Upper lobe of left lung (tissue), 6 donors: ENCODE measurements at places on chromosomes 4 and X. TPM values are rescaled to one million over a fixed set of nuclear protein-coding genes. Genes with fewer than 3 reads are reported as not detected.

DNA sequence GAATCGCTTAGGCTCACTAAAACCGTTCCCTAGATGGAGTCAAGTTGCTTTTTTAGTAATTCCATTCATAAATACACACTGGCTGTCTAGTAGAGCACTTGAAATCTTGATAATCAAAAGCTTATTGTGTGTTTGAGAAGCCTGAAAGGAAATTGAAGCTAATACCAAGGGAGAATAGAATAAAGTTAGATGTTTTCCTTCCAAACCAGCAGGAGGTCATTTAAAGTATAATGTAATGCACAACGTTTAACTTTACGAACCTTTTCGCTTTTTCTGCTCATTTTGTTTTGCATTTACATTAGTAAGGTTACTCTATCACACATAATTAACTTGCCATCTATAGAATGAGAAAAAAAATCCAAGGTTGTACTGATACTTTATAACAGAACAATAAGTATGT lies 440.9 kb downstream of the NKX6-1 start:
- no peaks in the 10 kb centered on the region for H3K27me3 ChIP-seq
- H3K4me3 ChIP-seq, result no peak overlapping the region
- no peak for DNase-seq
- H3K27ac ChIP-seq, result no peak overlapping the region
- H3K36me3 ChIP-seq, result no peaks in the 10 kb centered on the region

DNA sequence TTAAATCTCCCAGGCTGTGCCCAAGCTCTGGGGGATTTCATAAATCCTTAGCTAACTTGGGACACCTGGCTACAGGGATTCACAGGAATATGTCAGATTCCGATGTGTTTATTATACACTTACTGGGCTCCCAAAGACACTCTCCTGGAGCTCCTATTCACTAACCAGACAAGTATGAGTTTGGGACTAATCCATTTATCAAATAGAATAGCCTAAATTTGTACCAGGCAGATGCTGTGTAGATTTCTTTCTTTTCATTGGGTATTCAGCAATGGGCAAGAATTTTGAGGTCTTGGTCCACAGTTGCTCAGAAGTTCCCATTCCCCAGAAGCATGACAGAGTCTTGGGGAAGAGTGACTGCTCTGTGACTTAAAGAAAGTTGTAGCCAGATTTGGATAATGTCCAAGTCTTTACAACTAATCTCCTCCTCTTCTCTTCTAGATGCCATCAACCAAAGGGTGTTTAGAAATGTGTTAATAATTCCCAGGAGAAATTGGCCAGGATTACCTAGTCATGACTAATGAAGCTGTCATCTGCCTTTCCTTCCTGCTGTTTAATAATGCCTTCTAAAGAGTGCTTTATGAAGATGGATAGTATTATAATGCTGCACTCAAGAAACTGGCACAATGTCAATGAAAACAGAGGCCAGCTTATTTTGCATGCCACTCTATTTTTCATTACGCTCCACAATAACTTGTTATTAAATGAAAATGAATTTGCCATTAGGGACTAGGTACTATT lies 120.9 kb downstream of the CHIC2 start:
- no peak for DNase-seq
- H3K4me3 ChIP-seq, result no peak overlapping the region
- no peaks in the 10 kb centered on the region for H3K4me1 ChIP-seq
- no peaks in the 10 kb centered on the region for H3K27me3 ChIP-seq

GRCh38 chrX:12791257-12792228 lies at the start of gene PRPS2:
PRPS2 (plus strand) TSS chrX:12791412; CDS start chrX:12791498, 86 bp downstream.
- DNase-seq, result peak; percentile 55
- H3K36me3 ChIP-seq, result no peaks in the 10 kb centered on the region
- H3K4me1 ChIP-seq, result no peaks in the 10 kb centered on the region

GRCh38 chr4:72631296-72631695 lies 62.3 kb upstream of the ADAMTS3 start:
- no peak overlapping the region for H3K4me3 ChIP-seq
- no peaks in the 10 kb centered on the region for H3K27me3 ChIP-seq
- no peaks in the 10 kb centered on the region for H3K4me1 ChIP-seq

DNA sequence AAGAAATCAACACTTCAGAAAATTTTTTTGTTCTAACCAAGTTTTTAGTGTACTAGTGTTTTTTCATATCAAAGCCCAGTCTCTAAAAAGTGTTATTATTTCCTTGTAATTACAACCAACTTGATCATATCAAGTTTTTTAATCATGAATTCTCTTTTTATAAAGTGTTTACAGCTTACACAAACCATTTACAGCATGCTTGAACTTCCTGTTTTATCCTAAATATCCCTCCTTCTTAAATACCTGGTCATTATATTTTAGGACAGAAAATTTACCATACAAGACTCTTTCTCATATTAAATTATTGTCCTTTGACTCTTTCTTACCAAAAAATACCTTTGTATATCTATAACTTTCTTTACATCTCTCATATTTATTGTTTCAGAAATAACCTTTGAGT lies 89.4 kb upstream of the NPY2R start:
- H3K27me3 ChIP-seq, result no peaks in the 10 kb centered on the region
- H3K4me1 ChIP-seq, result no peaks in the 10 kb centered on the region
- no peak overlapping the region for H3K27ac ChIP-seq
- no peaks in the 10 kb centered on the region for H3K36me3 ChIP-seq

- DNase-seq, result no peak
- H3K27ac ChIP-seq, result no peak overlapping the region
- H3K4me1 ChIP-seq, result no peaks in the 10 kb centered on the region
- H3K4me3 ChIP-seq, result no peak overlapping the region
Observed at GRCh38 chr4:54898656-54899340, 226.6 kb downstream of the KDR start.

The SHROOM2 gene
- total RNA-seq, result 10.2 TPM

The FGF2 gene
- 15.7 TPM for total RNA-seq

GRCh38 chr4:2944586-2945526 lies 18.4 kb downstream of the NOP14 start:
- peaks cover 3% of the 10 kb centered on the region for H3K4me1 ChIP-seq
- no peaks in the 10 kb centered on the region for H3K27me3 ChIP-seq
- H3K27ac ChIP-seq, result no peak overlapping the region
- DNase-seq, result no peak
- H3K36me3 ChIP-seq, result peaks cover 93% of the 10 kb centered on the region

DNA sequence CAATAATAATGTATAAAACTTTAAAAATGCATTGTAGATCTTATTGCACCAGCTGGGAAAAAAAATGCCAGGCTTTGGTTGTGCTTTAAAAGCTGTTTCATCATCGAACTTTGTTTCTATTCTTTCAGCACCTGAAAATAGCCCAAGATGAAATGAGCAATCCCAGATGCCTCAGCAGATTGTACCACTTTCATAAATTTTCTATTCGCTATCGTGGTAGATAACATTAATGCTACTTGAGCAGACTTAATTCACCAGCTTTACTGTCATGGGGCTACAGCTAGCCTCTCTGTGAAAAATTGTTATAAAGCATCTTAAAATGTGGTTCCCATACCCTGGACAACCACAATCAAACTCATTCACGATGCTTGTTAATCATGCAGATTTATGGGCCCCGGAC lies 599.6 kb upstream of the HS3ST1 start:
- H3K4me1 ChIP-seq, result no peaks in the 10 kb centered on the region
- no peaks in the 10 kb centered on the region for H3K27me3 ChIP-seq
- no peak for DNase-seq
- H3K27ac ChIP-seq, result no peak overlapping the region

GRCh38 chrX:13123857-13124345 lies 79.5 kb upstream of the FAM9C start:
- H3K4me1 ChIP-seq, result no peaks in the 10 kb centered on the region
- peak overlapping the region; percentile 18 for H3K27ac ChIP-seq
- no peaks in the 10 kb centered on the region for H3K36me3 ChIP-seq
- no peaks in the 10 kb centered on the region for H3K27me3 ChIP-seq
- no peak overlapping the region for H3K4me3 ChIP-seq

- no peaks in the 10 kb centered on the region for H3K27me3 ChIP-seq
- H3K4me1 ChIP-seq, result no peaks in the 10 kb centered on the region
- no peaks in the 10 kb centered on the region for H3K36me3 ChIP-seq
- no peak for DNase-seq
- H3K4me3 ChIP-seq, result no peak overlapping the region
Observed at GRCh38 chrX:44816367-44816766, 27.5 kb upstream of the DUSP21 start.

DNA sequence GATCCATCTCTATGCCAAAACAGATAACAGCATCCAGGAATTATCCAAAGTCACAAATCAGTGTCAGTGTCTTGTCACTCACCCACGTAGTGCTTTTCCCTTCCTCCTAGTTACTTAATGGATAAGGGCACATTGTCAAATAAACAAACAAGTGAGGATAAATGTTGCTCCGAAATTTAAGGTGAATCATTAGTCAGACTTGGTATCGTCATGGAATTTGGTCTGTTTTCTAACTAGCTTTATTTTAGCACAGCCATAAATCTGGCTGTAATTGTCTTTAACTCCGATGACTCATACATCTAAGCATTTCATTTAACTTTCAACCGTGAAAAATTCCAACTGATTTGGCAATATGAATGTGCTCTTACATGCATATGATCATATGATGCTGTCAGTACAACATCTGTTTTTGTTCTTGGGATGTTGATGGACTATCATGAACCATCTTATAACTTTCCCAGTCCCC lies 83.3 kb downstream of the SNCA start:
- H3K36me3 ChIP-seq, result no peaks in the 10 kb centered on the region
- no peaks in the 10 kb centered on the region for H3K27me3 ChIP-seq
- no peak overlapping the region for H3K4me3 ChIP-seq
- H3K4me1 ChIP-seq, result no peaks in the 10 kb centered on the region

The WWC2 gene
- 179 TPM for total RNA-seq

The PLP1 gene
- total RNA-seq, result not detected

DNA sequence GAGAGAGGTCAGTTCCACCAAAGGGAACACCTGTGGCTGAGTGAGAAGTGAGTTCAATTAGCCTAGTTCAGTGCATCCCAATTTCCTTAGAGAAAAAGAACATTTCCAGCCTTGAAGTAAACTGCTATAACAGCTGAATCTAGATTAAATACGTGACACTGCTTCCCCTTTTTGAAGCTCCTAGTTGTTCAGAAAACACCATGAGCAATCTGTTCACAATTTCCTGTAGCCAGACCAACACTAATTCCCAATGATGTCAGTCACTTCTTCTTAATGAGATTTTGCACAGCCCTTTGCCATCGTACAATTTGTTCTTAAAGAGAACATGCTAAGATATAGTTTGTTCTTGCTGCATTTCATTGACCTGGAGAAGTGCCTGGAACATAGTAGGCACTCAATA lies 144.6 kb upstream of the EDNRA start:
- no peaks in the 10 kb centered on the region for H3K27me3 ChIP-seq
- DNase-seq, result no peak
- no peaks in the 10 kb centered on the region for H3K36me3 ChIP-seq
- no peak overlapping the region for H3K4me3 ChIP-seq
- no peak overlapping the region for H3K27ac ChIP-seq
- no peaks in the 10 kb centered on the region for H3K4me1 ChIP-seq

The ITIH6 gene
- total RNA-seq, result not detected

GRCh38 chr4:38531141-38531727 lies 132.8 kb upstream of the KLF3 start:
- peaks cover 11% of the 10 kb centered on the region for H3K4me1 ChIP-seq
- H3K27me3 ChIP-seq, result no peaks in the 10 kb centered on the region
- no peaks in the 10 kb centered on the region for H3K36me3 ChIP-seq
- no peak overlapping the region for H3K4me3 ChIP-seq
- H3K27ac ChIP-seq, result no peak overlapping the region
- DNase-seq, result no peak
